LHCN-M2 (cell line): ENCODE measurements at places on chromosomes 6 and 20. TPM values are rescaled to one million over a fixed set of nuclear protein-coding genes. Genes with fewer than 3 reads are reported as not detected.

SLX4IP gene
- 6.3 and 7.0 TPM in 2 replicates for total RNA-seq

TBXT gene
- not detected in 2 replicates for total RNA-seq

C6orf141 gene
- total RNA-seq, result 4.5 and 6.5 TPM in 2 replicates

DNA sequence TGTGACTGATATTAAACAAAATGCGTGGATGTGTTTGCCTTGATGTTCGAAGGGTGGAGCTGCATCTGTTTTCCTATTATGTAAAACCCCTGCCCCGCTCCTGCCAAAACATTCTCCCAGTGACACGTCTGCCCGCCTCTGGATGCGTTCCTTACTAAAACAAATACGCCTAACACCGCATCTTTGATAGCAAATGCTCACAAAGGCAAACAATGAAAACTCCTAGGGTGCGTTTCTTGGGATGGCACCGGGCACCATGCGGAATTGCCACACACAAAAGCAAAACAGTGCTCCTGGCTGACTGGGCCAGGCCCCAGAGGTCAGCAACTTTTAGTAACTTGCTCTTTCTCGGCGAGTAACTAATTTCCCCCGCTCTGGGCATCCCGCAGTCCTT lies 9.0 kb upstream of the FOXC1 start:
- DNase-seq, result no peak

GRCh38 chr6:157579467-157580031 lies 198.6 kb downstream of the ZDHHC14 start:
- no peak for DNase-seq

GRCh38 chr6:133774356-133774755 lies 114.6 kb upstream of the TCF21 start:
- DNase-seq, result peak; percentile 74

- no peak for DNase-seq
Measured at GRCh38 chr6:52904562-52905279, 4.8 kb downstream of the GSTA3 start.

- peak; percentile 87 for DNase-seq
Measured at GRCh38 chr6:113632220-113632864, 224.8 kb upstream of the MARCKS start.
